ENCODE measurements at places on chromosomes 3 and 15.

GRCh38 chr3:186099178-186099577 is 9.7 kb downstream of the ETV5 start:
- DNase-seq: peak; percentile 85

DNA sequence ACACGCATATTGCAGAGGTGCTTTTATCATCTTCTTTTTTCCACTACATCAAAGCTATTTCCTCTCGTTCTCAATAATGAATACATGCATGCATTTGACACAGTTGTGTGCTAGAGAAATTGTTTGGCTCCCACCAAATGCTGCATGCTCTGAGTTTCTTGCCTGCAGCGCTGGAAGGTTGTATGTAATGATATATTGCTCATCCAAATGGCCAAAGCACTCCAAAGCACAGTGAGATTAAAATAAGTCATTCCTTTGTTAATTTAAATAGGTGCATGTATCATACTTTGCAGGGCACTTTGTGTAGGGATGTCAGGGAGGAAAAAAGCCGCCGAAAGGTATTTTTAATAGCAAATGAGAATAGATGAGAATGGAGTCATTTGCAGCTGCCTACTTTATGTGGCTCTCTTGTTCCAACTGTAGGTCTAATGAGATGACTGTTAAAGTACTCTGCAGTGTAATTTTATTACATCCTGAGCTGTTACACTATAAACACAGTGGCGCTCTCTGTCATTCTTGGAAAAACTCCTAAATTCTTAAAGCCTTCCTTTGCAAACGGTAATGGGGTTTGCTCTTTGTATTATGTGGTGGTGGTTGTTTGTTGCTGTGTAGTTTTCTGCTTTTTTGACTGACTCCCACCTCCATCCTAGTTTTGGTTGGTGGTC is 56.9 kb upstream of the SKOR1 start:
- no peak for DNase-seq

DNA sequence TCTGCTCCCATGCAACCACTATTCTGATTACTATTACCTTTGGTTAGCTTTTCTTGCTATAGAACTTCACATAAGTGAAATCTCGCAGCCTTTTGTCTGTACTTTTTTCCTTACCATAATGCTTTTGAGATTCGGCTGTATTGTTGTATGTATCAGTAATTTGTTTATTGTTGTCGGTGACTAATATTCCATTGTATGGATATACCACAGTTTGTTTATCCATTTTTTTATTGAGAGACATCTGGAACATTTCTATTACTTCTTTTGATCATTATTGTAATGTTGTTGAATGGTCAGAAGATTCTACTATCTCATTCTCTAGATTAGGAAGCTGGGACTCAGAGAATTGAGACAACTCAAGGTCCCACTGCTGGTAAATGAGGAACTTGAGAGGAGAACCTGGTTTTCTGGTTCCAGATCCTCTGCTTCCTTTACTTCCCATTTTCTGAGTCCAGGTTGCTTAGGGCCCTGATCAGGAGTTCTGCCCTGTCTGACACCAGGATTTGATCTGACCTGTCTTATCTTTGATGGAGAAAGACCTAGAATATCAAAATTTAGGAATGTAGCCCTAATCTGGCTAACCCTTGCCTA is 18.2 kb upstream of the SPTSSB start:
- no peak for DNase-seq

GRCh38 chr3:3074551-3075257 is 35.5 kb downstream of the IL5RA start:
- no peak for DNase-seq

DNA sequence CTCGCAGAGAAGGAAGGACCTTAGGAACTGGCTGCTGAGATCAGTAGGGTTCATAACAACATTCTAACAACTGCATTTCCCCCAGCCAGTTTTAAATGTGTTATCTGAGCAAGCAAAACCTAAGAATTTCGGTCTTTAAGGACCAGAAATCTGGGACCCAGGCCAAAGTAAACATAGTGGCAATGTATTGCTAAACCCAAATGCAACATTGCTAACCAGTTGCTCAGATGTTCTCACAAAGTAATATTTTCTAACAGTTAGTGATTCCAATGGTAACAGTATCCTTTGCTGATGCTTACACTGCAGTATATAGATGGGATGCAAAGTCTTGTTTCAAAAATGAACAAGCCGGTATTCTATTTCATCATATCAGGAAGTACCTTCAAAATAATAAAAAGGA is 254.3 kb downstream of the RYR3 start:
- DNase-seq: peak; percentile 84

DNA sequence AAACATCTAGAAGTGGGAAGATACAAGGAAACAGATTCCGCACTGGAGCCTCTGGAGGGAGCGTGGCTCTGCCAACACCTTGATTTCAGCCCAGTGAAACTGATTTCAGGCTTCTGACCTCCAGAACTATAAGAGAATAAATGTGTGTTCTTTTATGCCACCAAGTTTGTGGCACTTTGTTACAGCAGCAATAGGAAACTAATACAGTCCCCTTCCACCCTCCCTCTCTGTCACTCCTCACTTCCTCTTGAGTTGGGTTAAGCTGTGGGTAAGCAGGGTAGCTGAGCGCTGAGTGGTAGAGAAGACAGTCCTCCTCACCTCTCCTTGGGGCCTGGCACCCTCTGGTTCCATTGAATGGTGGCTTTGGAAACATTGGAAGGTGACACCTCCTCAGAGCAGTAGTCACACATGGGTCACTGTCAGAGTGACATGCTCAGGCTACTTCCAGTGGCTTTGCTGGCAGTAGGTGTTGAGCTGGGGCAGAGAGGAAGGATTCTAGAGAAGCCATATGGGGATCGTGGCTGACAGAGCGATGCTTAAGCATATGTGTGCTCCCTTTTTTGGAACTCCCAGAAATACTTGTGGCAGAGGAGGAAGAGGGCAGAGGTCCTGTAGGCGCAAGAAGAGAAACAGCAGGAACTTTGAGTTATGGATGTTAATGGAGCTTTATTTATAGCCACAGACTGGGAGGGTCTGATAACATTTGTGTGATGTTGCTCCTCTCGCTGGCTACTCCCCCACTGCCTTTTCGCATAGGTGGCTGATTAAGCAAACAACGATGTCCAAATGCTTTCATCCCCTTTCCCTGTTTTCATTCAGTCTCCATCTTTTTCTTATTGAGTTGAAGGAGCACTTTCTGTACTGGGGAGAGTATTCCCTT is 14.8 kb upstream of the HCN4 start:
- DNase-seq: no peak

GRCh38 chr3:162534431-162534830 is 1037.8 kb downstream of the OTOL1 start:
- no peak for DNase-seq

DNA sequence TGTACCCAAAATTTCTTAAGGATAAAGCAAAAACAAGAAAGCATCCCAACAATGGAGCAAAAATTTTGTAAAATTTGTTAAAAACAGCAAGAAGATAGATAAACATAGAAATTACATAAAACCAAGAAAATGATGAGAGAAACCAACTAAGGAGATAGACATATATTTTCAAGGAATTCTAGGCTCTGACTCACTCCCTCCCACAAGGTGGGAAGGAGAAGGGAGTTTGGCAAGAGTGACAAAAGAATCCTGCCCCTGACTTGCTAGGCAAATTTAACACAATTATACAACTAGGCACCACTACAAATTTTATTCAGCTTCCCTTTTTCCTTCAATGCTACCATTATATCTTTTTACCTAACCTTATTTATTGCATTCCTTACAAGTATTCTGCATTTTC is 70.9 kb downstream of the MYO9A start:
- peak; percentile 42 for DNase-seq

DNA sequence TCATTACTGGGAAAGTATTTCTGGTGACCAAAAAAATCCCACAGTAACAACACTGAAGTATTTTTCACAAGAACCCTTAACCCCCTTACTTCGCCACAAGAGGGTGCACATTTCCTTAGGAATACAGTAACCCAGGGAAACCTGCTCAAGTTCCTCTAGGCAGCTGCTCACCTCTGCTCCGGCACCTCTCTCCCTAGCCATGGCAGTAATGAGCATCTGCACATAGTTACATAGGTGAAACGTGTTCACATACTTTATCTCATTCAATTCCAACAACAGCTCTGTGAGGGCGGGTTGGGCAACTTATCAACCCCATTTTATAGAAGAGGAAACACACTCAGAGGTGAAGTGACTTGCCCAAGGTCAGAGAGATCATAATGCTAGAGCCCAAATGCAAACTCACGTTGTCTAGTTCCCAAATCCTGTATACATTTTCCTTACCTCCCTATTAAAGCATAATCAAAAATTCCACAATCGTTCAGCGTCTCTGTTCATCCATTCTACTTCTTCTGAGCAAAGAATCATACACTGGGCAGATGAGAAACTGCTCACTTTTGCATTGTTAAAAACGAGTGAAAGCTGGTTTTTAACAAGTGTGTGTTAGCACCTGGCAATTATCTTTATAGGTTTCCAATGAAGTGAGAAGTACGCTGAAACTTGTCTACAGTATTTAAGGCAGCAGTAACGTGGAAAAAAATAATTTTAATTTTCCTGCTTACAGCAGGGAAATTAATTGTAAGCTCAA is 90.7 kb downstream of the IGF2BP2 start:
- DNase-seq: peak; percentile 95

DNA sequence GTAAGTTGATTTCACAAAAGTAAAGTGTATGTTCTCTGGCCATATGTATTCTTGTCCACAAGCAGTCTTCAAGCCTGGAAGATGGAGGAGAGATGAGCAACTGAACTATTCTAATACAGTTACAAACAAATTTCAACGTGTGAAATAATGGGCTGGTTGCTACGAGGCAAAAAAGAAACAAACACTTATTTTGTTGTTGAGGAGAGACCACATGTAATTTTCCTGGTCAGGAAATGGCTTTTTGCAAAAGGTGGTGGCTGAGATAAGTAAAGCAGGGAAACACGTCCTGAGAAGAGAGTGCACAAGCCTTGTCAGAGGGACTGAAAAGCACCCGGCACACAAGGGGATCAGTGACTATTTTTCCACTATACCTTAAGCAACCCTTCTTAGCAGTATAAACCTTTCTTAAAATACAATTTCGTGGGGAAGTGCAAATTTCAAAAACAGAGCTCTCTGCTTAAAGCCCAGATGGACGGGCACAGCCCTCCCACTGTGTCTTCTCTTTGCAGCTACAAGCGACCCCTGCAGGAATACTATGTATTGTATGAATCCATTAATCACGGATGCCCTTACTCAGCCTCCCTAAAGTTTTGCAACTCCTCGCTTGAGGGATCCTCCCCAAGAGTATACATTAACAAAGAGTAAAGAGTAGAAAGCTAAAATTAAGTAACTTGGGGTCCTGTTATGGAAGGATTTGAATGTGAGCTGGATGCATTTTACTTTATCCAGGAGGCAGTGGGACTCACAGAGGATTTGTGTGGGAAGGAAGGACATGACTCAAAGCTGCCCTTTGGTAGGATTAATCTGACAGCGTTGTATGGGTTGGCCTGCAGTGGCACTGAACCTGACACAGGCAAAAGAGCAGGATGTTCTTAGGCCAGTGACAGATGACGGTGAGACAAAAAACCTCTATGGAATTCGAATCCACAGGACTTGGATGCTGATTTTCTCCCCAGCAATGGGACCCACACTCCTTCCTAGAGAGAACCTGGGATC is 253.7 kb downstream of the IL5RA start:
- no peak for DNase-seq

All from choroid plexus epithelial cell (primary cell).